ENCODE measurements at places on chromosomes 2 and 18.

GRCh38 chr2:30195016-30195415 lies 36.3 kb upstream of the LBH start:
- DNase-seq = no peak

DNA sequence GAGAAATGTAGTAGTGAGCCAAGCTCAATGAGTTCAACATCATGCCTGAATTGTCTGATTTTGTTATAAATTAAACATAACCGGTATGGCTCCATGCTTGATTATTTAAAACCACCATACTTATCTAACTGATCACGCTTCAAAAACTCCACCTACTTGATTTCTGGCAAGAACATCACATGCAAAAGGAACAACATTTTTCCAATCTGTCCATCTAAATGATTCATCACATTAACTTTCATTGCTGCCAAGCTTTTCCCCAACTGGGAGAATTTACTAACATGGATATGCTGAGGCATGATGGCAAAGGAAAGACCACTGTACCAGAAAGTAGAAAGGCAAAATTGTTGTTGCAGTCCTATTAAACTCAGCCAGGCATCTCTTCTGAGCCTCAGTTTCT lies 286.8 kb downstream of the TRIB2 start:
- DNase-seq = no peak

DNA sequence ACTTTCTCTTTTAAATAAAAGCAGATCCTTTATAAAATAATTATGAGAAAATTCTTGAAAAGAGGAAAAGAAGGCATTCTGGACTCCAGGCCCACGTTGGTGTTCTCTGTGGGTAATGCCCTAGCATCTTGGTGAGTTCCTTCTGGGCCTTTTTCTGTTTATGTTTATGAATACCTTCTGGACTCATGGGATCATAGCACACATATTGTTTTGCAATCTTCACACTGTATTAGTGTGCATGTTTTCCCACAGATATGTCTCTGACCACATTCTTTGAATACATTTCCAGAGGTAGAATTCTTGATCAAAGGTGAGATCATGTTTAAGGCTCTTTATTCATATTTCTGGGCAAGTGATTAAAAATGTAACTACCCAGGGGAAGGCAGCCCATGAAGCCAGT lies 15.9 kb downstream of the GLI2 start:
- no peak for DNase-seq

- DNase-seq = no peak
Observed at GRCh38 chr18:23277399-23277798, 142.1 kb downstream of the CABLES1 start.

DNA sequence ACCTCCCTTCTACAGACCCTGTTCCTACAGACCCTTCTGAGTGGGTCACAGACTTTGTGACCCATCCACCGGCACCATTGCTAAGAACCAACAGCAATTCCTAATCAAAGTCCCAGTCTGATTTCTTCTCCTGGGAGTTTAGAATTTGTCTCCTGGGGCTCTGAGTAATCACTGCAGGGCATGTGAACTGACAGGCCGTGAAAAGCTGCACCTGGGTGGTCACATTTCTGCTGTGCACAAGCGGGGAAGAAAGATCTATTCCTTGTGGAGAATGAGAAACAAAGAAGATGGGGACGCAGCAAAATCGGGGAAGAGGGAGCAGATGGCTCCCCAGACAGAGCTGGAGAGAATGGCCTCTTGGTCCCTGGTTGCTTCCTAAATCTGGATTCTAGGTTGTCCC lies 151.0 kb downstream of the ARL4C start:
- DNase-seq = no peak

All from lower lobe of right lung (tissue), 2 donors.